ENCODE measurements at places on chromosomes 3 and 15.

DNA sequence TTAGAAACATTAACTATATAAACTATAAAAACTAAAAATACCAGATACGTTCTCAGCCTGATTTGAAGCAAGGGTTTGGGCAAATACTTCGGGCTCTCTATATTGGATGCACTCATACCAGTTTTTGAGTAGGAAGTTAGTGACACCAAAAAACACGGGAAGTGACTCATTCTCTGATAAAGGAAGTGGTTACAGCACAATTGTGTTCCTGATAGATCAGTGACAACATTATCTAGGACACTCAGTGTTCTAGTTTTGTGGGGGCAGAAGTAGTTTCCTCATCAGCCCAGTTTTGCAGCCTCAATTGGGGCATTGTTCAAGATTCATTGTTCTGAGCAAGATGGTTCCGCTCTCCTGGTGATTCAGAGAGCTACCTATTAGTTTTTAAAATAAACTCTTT is 469.6 kb upstream of the DPPA4 start:
- DNase-seq: peak; percentile 15

- DNase-seq: no peak
Observed at GRCh38 chr3:98766924-98767323, 3.8 kb downstream of the ST3GAL6 start.

GRCh38 chr3:176513604-176514003 is 683.7 kb downstream of the TBL1XR1 start:
- DNase-seq: no peak

DNA sequence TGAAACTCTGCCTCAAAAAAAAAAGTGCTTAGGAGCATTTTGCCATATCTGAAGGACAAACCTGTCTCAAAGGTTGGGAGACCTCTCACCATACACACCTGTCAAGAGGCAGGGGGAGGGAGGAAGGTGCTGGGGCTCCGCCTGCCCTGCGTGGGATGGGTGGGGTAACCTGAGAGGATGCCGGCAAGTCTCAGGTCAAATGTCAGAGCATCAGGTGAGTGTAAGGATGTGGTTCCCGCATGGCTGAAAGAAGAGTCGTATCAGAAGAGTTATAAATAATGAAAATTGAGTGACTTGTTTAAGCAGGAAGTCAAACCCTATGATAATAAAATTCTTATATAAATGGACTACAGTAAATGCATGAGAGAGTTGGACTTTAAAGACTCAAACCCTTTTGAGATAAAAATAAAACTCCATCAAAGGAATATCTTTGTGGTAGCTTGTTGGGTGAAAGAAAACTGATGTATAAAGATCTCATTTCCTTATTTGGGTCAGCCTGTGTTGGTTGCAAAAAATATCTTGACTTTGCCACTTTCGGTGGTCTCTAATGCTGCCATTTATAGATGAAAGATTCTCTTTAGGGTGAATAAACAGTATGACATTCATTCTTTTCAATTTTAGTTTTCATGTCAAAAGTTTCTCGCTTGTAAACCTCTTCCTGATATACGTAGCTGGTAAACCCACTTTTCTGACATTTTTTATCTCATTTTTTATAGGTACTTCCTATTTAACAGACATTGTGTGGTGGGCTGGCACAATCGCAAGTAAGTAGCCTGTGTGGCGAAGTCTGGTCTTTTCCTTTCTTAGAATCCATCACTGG is 23.8 kb downstream of the NIPA1 start:
- DNase-seq: no peak

DNA sequence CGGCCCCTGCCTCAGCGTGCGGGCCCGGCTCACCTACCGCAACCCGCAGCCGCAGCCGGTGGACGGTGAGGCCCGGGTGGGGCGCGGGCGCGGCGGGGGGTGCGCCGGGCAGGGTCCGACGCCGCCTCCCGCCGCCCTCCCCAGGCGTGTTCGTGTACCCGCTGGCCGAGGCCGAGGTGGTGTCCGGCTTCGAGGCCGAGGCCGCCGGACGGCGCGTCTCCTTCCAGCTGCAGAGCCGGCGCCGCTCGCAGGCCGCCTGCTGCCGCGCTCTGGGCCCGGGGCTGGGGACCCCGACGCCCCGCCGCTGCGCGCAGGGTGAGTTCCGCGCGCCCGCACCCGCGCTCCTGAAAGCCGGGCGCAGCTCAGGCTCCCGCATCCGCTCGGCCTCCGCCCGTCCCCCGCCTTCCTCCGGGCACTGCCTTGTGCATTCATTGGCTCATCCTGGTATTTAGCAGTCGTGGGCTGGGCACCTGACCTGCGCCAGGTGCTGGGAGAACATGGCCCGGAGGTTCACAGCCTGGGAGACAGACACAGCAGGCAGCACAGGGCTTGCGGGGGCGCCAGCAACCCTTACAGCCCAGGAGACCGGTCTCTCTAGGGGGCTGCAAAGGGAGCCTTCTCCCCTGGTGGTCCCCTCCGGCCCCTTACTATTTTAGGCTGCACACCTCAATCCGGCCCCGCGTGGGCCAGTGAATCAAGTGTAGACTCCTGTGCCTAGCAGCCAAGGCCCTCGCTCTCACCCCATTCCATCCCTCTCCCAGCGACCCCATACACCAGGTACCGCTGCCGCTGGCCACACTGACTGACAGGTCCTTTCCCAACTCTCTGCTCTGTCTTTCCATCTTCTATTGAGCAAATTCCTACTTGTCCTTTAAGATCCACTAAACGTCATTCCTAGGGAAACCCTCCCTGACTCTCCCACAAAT is 1.5 kb downstream of the VWA5B2 start:
- DNase-seq: no peak

- no peak for DNase-seq
Observed at GRCh38 chr3:195856410-195857084, 44.8 kb upstream of the MUC4 start.

- no peak for DNase-seq
Observed at GRCh38 chr3:171057072-171057471, 30.6 kb upstream of the SLC2A2 start.

GRCh38 chr3:102179326-102180177 is 255.3 kb upstream of the ZPLD1 start:
- no peak for DNase-seq

- no peak for DNase-seq
Observed at GRCh38 chr3:98730338-98730737, 32.8 kb upstream of the ST3GAL6 start.

- DNase-seq: no peak
Observed at GRCh38 chr15:42274702-42274989, 1.4 kb upstream of the TMEM87A start.

GRCh38 chr15:57690341-57690966 is 16.1 kb upstream of the POLR2M start:
- no peak for DNase-seq

GRCh38 chr15:45386420-45386819 is 8.1 kb upstream of the GATM start:
- DNase-seq: no peak

- DNase-seq: no peak
Observed at GRCh38 chr3:141415953-141416352, 47.6 kb downstream of the ZBTB38 start.

DNA sequence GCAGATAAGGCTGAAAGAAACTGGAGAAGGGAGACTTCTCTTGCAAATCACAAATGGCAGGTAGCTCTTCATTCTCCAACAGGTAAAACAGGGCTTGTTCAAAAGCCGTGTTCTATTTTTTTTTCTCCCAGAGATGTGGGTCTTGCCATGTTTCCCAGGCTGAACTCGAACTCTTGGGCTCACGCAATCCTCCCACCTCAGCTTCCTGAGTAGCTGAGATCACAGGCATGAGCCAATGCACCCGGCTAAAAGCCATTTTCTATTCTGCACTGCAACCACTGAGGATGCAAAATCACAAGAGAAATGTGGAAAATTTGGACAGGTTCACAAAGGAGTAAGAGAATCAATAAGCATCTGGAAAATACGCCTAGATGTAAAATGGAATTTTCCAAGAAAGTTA is 19.5 kb downstream of the EIF4E3 start:
- DNase-seq: no peak

- peak; percentile 30 for DNase-seq
Observed at GRCh38 chr15:50353251-50353974, 1.6 kb downstream of the GABPB1 start.

DNA sequence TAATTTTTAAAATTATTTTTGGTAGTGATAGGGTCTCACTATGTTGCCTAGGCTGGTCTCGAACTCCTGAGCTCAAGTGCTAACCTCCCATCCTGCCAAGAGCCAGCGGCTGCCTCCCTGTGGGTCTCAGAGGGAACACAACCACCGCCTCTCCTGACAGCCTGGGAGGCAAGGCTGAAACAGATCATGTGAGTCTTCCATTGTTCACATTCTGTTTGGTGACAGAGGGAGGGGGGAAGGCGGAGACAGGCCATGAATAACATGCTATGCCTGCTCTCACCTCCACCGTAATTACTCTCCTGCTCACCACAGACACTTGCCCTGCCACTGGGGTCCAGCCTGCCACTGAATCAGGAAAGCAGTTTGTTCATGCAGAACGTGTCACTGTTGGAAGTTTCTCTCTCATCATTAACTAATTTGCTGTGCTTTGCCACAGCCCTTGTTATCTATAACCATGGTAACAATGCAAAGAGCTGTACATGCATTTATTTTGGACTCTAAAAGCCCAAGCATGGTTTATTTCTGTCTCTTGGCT is 78.4 kb upstream of the RASGRF1 start:
- DNase-seq: no peak

GRCh38 chr3:188316723-188317070 is 162.7 kb downstream of the LPP start:
- no peak for DNase-seq

DNA sequence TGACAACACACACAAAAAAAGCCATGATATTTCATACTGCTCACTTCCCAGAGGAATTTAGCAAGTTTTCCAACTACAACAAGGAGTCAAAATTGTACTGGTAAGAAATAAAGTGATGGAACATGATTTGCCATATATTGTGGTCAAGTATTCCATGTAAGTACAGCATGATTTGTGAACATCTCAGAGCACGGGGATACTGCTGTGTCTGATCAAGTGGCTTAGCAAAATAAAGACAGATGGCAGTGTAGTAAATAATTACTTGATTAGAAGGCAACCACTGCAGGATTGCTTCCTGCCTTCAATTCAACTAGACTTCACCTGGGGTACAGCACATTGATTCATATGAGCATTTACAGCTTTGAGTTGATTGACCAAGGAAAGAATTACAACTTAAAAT is 51.6 kb upstream of the DUT start:
- DNase-seq: no peak

DNA sequence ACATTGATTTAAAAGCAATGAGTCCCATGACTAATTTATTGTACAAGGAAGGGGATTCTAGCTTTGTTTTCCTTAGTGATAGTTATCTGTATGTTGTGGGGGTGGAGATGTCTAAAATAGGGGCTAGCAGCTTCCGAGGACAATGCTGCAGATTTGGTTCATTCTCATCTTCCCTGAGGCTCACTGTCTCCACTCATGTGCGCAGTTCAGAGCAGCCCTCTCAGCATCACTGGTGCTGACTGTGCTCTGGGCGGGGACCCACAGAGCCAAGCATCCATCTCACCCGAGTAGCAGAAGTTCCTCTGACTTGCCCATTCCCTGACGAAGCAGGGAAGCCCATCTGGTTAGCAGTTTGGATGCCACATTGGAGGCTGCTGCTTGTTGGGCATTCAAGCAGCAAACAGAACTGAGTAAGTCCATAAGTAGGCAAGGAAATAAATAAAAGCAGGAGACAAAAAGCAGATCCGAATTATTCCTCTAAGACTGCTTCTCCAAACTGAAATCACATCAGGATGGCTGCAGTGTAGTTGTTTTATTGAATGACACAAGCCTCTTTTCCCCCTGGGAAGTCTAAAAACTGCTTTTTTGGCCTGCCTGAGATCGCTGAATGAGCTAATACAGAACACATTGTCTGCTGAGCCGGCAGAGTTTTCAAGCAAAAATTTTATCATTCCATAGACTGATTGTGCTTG is 27.5 kb downstream of the RARB start:
- no peak for DNase-seq

DNA sequence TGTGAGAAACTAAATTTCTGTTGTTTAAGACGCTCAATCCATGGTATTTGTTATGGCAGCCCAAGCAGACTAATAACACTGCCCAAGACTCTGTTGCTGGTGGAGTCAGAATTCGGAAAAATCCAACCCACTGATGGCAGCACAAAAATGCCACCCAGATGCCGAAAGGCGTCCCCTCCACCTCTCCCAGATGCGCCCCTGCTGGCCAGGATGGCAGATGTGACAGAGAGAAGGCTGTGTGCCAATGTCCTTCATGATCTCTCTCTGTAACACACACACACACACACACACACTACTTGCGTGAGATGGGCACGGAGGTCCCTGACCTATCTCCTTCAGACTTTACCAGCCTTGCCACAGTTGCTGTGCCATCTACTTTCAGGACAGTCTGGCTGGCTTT is 10.9 kb upstream of the LYSMD4 start:
- no peak for DNase-seq

DNA sequence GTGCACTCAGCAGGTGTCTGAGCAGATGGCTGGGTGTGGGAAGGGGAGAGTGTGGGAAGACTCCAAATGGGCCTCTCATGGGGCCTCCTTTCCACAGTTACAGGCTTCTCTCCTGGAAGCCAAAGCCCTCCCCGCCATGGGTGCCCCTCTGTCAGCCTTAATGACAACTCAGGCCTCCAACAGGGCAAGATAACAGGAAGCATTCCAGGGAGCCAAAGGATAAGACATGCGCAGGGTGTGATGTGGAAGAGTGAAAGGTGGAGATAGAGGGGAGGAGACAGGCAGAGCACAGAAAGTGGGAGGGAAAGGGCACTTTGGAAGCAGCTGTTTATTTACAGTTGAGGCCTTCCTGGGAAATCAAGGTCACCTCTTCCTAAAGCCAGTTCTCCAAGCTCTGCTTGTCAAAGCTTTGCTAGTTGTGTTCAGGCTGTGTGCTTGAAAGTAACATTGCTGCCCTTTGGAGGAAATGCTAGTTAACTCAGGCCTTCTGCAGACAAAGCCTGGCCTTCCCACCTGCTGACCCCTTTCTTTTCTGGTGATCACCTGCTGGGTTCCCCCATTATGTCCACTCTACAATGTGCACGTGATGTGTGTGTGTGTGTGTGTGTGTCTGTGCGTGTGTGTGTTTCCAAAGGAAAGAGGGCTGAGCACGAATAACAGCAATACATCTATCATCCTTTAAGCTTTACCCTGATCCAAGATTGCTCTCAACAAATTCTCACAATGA is 35.2 kb upstream of the SMAD3 start:
- DNase-seq: no peak

GRCh38 chr3:146468671-146469149 is 651 bp downstream of the PLSCR2 start:
- DNase-seq: no peak

All from T follicular helper cell (primary cell).